ENCODE measurements at places on chromosomes 2 and 18.

DNA sequence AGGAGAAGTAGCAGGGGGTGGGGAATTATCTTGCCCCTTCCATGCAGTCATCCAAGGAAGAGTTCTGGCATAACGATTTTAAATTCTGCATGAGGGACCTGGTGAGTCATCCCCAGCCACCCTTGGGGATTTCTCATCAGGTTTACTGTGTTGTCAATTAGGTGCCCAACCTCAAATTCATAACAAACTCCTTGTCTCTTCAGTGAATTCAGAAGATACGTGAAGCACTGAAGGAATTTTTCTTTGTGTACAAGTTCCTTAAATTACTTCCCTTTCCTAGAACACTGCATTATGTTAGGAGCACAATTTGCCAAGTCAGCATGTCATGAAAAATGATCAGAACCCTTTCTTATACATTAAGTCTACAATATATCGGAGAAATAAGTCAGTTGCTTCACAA, 70.8 kb upstream of the NOSTRIN start:
- DNase-seq, result no peak

GRCh38 chr2:136010126-136010525, 24.7 kb upstream of the DARS1 start:
- DNase-seq, result no peak

DNA sequence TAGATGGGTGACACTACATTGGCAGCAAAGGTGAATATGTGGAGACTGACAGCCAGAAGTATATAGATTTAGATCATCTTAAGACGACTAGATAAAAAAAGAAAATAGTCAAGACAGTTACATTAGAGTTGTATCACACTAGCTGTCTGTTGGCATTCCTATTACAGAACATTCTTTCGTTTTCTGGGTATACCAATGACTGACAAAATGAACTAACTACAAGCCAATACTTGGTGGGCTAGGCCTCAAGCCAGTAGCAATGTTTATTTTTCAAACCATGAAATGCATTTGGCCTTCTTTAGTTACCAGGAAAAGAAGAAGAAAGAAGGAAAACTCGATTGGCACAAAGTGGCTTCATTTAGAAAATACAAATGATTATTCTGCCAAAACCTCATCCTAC, 944.9 kb upstream of the ZEB2 start:
- no peak for DNase-seq

DNA sequence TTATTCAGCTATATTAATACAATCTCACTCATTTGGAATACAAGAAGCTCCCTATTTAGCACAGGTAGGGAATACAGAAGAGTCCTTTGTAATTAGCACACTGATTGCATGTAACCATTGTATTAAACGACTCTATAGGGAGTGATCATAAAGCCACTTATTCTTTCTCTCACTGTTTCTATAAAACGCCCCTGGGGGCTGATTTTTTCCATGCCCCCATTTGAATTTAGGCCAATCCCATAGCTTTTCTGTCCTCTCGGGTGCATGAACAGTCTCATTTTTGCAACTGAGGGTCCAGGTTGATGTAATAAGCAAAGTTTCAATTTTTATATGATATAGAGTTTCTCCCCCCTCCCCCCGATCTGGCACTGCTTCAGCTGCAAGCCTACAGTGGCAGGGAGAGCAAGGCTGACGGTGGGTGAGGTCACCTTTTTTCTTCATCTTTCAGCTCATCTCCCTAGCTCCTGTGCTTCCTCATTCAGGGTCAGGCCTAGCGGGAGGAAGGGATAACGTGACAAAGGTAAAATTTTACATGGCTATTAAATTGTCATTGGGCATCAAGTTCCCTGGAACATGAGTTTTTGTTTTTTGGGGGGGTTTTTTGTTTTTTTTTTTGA, 45.7 kb downstream of the GAD1 start:
- no peak for DNase-seq

DNA sequence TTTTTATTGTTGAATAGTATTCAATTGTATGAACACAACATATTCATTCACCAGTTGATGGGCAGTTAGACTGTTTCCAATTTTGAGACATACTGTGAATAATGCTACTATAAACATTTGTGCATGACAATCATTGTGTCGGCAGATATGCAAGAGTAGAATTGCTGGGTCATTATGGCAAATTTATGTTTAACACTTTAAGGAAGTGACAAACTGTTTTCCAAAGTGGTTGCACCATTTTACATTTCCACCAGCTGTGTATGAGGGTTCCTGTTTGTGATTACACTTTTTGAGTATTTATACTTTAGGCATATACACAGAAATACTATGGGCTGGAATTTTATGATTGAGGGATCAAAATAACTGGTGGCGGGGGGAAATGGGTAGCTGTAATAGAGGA, 61.2 kb downstream of the MAP4K3 start:
- DNase-seq, result no peak

- peak; percentile 41 for DNase-seq
These were observed 23.8 kb upstream of the SERPINB12 start for GRCh38 chr18:63518178-63519012.

DNA sequence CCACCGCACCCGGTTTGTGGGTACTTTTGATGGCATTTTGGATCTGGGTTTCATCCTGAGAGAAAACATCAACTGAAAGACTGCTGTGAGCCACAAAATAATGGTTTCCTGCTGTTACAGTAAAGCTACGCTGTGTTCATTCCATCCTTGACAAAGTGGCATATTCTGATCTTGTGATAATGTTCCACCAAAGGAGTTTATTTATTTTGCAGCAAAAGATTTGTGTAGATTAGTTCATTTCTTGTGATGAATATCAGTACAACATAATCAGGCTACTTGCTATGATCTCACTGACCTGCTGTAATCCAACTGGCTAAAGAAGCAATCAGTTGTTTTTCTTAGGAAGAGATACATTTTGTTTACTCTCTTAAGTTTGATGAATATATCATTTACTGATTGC, 45.0 kb downstream of the EEF1B2 start:
- no peak for DNase-seq

DNA sequence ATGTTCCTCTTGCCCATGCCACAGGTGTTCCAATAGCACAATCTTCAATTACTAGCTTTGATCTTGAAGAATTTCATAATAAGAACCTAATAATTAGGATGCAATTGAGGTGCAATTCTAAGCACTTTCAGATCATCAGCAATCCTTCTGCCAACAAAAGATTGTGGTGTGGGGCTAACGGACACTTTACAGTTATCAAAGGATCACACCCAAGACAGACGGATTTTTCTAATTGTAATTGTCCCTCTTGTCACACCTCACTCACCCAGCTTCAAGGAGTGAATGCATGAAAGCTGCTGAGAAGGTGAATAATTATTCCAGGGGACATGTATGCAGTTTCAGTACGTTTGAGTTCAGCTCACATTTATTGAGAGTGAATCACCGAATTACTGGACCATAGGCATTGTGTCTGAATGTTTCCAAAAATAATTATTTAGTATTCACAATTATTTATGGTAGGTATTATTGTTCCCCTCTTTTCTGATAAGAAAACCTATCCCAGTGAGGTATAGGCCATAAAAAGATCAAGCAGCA, 438.5 kb upstream of the TRIB2 start:
- no peak for DNase-seq

DNA sequence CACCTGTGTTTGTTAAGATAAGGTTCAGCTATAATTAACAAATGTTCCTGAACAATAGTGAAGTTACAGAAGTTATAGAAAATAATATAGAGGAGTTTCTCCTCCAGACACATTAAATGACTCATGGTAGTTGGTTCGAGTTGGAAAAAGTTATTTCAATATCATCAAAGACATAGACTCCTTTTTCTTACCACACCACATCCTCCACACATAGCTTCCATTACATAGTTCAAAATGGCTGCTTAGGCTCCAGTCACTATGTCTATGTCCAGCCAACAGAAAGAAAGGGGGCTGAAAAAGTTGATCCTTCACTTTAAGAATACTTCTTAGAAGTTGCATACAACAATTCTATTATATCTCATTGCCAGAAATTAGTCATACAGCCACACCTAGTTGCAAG, 50.7 kb downstream of the DYNAP start:
- DNase-seq, result no peak

DNA sequence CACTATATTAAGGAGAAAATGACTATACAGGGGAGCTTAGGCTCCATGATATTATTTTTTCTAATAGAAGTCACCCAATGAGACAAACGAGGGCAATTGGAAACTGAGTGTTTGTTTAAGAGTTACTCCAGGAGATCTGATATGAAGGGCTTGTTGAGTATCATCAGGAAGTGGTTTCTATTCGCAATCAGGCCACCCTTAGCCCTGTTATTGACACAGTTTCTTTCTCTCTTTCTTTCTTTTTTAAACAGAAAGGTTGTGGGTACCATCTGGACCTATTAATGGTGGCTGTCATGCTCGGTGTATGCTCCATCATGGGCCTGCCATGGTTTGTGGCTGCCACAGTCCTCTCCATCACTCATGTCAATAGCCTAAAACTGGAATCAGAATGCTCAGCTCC, 117.3 kb downstream of the DPP4 start:
- DNase-seq, result no peak

DNA sequence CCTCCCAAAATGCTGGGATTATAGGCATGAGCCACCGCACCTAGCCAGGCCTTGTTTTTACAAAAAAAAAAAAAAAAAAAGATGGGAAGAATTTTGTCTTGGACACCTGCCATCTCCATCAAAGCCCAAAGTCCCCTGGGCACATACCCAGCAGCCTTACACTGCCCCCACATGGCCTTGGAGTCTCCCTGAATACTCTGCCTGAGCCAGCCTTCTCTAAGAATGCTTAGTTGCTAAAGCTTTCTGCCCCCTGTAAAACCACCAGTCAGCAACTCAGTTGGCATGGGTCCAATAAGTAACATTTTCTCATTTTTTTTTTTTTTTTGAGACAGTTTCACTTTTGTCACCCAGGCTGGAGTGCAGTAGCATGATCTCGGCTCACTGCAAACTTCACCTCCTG, 40.6 kb downstream of the SPC25 start:
- no peak for DNase-seq

DNA sequence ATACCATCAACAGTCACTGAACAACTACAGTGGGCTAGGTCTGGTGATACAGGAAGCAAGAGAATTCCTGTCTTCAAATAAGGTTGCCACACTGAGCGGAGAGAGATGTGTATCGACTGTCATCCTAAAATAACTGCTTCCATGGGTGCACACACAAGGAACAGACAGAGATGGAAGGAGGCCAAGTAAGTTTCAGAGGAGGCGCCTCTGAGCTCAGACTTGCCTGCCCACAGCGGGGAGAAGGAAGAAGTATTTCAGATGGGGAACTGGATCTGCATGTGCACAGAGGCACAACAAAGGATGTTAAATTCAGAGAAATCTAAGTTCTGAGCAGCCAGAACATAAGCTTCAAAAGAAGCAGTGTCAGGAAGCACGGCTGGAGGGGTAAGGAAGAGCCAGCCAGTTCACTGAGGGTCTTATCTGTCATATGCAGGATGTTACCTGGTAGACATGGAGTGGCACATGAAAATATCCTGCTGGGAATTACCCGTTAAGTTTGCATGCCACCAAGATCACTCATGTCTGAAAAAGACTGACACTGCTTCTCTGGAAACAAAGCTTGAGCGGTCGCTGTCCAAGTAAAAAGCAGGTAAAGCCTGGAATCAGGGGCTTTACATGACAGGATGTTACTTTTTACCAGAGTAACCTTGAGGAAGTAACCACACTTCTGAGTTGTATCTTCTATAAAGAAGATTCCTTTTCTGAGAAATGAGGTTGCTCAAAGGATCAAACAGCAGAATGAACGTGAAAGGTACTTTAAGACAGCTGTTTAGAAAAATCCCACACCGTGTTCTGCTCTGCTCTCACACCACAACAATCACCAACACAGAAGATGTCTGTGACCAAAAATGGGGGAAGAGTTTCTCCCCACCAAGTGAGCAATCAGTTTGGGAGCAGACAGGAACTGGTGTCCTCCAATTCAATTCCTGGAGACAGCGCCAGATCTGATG, 260.2 kb downstream of the NBAS start:
- no peak for DNase-seq

DNA sequence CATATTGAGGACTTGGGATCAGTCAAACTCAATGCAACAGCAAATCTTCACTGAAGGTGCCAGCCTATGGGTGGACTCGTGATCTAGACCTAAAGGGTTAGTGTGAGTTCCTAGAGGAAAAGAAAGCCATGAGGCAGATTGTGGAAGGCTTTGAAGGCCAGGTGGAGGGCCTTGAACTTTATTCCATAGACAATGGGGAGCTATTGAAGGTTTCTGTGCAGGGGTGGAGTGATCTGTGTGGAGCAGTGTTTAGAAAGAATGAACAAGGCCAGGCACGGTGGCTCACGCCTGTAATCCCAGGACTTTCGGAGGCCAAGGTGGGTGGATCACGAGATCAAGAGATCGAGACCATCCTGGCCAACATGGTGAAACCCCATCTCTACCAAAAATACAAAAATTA, 61.5 kb downstream of the EPAS1 start:
- DNase-seq, result no peak

DNA sequence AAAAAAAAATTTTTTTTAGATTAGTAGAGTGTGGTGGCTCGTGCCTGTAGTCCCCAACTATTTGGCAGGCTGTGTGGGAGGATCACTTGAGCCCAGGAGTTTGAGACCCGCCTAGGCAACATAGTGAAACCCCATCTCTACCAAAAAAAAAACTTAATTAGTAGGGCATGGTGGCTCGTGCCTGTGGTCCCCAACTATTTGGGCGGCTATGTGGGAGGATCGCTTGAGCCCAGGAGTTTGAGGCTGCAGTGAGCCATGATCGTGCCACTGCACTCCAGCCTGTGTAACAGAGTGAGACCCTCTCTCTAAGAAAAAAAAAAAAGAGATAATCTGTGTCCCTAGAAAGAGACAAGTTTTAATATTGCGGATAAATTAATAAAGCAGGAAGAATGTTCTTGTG, 8.8 kb downstream of the GPR55 start:
- DNase-seq, result no peak

- DNase-seq, result no peak
These were observed 814.1 kb upstream of the SALL3 start for GRCh38 chr18:78165525-78165924.

DNA sequence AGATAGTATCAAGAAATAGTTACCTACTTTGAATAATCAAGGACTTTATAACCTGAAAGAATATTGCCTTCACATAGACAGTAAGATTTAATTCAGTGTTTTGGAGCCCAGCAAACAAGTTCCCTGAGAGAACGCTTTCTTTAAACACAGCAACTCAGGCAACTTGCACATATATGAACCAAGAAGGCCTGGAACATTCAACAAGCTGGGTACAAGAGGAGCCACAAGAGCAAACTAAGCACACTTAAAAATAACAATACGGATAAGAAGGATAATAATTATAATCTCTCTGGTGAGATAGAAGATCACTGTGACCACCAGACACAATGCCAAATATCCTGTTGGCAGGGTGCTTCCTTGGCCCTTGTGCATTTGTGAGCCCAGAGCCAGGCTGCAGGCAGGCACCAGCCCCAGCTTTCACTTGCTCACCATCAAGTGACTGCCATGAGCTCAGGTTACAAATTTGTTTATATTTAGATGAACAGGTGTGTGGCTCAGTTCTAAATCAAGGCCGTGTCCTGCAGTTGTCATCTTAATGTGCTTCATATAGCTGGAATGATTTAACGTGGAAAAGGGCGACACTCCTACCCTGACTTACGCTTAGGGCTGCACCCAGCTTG, 446.6 kb downstream of the IRS1 start:
- DNase-seq, result no peak

GRCh38 chr2:217953011-217953481, 49.7 kb downstream of the TNS1 start:
- DNase-seq, result no peak

All from stimulated activated CD4-positive, alpha-beta T cell treated with anti-CD3 and anti-CD28 coated beads, Interleukin-2, amount 100 ng/mL, for 48 hours (primary cell).